ENCODE measurements at places on chromosomes 5 and 9. TPM values are rescaled to one million over a fixed set of nuclear protein-coding genes. Genes with fewer than 3 reads are reported as not detected.

Gene DTWD2
- total RNA-seq, result 25.0 TPM

Gene GABRA6
- not detected for total RNA-seq

Gene C7
- total RNA-seq, result 77.4 TPM

Gene UGT3A1
- not detected for total RNA-seq

Gene OBP2B
- not detected for total RNA-seq

Gene DMAC1
- total RNA-seq, result 14.9 TPM
